ENCODE measurements at places on chromosomes 7 and 10. TPM values are rescaled to one million over a fixed set of nuclear protein-coding genes. Genes with fewer than 3 reads are reported as not detected.

DNA sequence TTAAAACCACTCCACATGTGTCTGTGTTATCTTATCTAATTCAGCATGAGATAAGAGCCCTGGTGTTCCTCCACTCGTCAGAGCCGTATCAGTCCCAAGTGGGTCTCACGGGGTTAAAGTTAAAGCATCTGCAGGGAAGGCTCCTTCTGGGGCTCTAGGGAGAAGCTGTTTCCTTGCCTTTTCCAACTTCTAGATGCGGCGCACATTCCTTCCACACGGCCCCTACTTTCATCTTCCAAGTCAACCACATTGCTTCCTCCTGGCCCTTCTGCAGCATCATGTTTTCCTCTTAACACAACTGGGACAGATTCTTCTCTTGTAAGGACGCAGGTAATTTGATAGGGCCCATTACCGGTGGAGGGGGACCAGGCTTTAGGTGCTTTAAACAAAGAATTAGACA is 620.1 kb upstream of the DPP6 start:
- H3K4me1 ChIP-seq, result no peaks in the 10 kb centered on the region
- DNase-seq, result no peak
- H3K27ac ChIP-seq, result no peak overlapping the region

GRCh38 chr10:603745-604144 is 85.7 kb downstream of the DIP2C start:
- no peak overlapping the region for H3K4me3 ChIP-seq
- H3K36me3 ChIP-seq, result no peaks in the 10 kb centered on the region
- no peak overlapping the region for H3K27ac ChIP-seq
- DNase-seq, result peak; percentile 30
- H3K27me3 ChIP-seq, result no peaks in the 10 kb centered on the region
- peaks cover 15% of the 10 kb centered on the region for H3K4me1 ChIP-seq

DNA sequence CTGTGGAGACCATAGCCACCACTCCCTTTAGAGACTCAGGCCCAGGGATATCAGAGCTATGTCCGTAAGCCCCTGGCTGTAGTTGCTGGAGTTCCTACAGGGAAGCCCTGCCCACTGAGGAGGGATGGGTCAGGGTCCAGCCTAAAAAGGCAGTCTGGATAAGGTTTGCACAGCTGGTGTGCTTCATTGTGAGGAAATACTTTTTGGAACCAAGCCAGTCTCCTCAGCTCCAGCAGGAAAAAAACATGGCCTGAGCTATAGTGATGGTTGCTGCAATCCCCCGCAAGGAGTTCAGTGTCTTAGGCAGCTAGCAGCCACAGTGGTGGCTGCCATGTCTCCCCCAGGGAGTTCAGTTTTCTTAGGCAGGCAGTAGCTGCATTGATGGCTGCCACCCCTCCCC is 52.6 kb upstream of the CYP2C8 start:
- no peak overlapping the region for H3K4me3 ChIP-seq
- no peak for DNase-seq
- no peak overlapping the region for H3K27ac ChIP-seq
- no peaks in the 10 kb centered on the region for H3K36me3 ChIP-seq

GRCh38 chr10:121598263-121599249 is at the start of gene FGFR2:
Gene FGFR2 (minus strand): TSS chr10:121598444. CDS start chr10:121593817, 4,627 bp downstream.
- peaks cover 35% of the 10 kb centered on the region for H3K27me3 ChIP-seq
- peak within 1 kb of the TSS; percentile 65 for H3K27ac ChIP-seq
- no peaks in the 10 kb centered on the region for H3K36me3 ChIP-seq
- DNase-seq, result peak; percentile 92
- peak within 1 kb of the TSS; percentile 58 for H3K4me3 ChIP-seq

DNA sequence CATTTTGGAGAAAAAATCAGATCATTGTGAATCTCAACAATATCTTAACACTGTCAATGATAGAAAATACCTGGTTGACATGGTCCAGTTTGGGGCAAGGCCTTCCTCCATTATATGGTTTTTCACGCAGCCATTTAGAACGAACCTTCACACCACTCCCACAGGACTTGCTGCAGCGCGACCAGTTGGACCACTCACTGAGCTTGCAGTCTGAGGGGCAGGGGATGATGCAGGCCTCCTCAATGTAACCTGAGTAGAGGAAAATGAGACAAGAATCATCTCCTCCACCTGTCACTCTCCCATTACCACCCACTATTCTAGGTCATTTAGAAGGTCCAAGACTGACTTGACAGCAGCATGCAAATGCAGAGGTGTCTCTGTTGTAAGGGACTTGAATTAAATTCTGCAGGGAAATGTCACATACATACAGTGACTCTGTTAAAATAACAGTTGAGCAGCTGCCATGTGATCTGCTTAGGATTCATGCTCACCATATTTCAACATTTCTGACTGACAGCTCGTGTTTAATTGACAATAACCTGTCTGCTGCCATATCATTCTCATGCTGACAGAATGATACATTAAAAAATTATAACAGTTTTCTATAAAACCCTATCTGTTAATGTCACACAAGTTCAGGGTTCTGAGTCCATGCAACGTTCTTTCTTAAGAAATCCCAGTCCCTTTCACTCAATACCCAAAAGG is 403.0 kb downstream of the THSD7A start:
- H3K4me1 ChIP-seq, result no peaks in the 10 kb centered on the region
- H3K27me3 ChIP-seq, result no peaks in the 10 kb centered on the region
- no peak overlapping the region for H3K27ac ChIP-seq
- no peaks in the 10 kb centered on the region for H3K36me3 ChIP-seq

DNA sequence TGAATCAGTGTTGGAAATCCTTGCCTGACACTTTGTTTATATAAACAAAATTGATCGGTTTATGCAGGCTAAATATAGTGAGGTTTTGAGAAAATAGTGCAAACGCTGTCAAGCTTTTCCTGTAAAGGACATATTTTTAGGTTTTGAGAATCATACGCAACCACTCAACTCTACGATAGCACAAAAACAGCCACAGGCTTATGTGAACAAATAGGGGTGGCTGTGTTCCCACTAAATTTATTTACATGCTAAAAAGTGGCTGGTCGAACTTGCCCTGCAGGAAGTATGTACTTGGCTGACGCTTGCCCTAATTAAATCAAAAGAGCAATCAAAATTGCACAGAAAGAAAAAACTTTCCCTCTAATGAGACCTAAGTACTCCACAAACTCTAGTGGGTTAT is 234.7 kb upstream of the CACNA2D1 start:
- no peaks in the 10 kb centered on the region for H3K36me3 ChIP-seq
- no peaks in the 10 kb centered on the region for H3K4me1 ChIP-seq
- DNase-seq, result no peak
- H3K4me3 ChIP-seq, result no peak overlapping the region
- H3K27ac ChIP-seq, result no peak overlapping the region

DNA sequence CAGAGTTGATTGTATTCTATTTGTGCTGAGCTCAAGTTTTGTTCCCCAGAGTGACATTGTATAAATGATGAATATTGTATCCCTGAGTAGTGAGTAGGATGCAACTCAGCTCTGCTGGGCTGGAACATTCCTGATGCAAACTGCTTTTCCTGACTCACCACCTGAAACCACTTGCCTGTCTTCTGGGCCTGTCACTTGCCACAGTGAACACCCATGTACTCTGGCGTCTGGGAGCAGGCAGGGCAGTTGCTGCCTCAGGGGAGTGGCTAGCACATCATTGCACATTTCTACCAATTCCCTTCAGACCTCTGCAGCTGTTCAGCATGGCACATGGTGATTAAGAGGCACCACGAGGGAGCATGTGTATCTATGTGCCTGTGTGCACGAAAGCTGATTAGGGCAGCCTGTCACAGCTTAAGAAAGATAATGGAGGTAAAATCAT is 157.3 kb downstream of the SND1 start:
- no peaks in the 10 kb centered on the region for H3K27me3 ChIP-seq
- no peak overlapping the region for H3K27ac ChIP-seq
- DNase-seq, result no peak
- H3K36me3 ChIP-seq, result peaks cover 15% of the 10 kb centered on the region

GRCh38 chr10:95388539-95388938 is 97.7 kb upstream of the PDLIM1 start:
- H3K27ac ChIP-seq, result peak overlapping the region; percentile 67
- no peak overlapping the region for H3K4me3 ChIP-seq
- no peaks in the 10 kb centered on the region for H3K36me3 ChIP-seq
- DNase-seq, result no peak
- peaks cover 35% of the 10 kb centered on the region for H3K4me1 ChIP-seq

ST8SIA6 gene
- total RNA-seq, result 13.9 TPM

SFTPD gene
- 780 TPM for total RNA-seq

SFRP5 gene
- 3.0 TPM for total RNA-seq

CYP3A4 gene
- not detected for total RNA-seq

ARF5 gene
- total RNA-seq, result 92.9 TPM

Data from upper lobe of right lung (tissue), 1 donor.